ENCODE measurements at places on chromosomes 5 and 9. TPM values are rescaled to one million over a fixed set of nuclear protein-coding genes. Genes with fewer than 3 reads are reported as not detected.
A peak's percentile ranks its signal among the peaks of the same experiment; 100 is the strongest.

- no peaks in the 10 kb centered on the region for H3K4me1 ChIP-seq
- no peak overlapping the region for H3K4me3 ChIP-seq
- peaks cover 8% of the 10 kb centered on the region for H3K36me3 ChIP-seq
- no peak for DNase-seq
- H3K27ac ChIP-seq: no peak overlapping the region
These were observed 77.7 kb downstream of the STK10 start for GRCh38 chr5:172110260-172110815.

DNA sequence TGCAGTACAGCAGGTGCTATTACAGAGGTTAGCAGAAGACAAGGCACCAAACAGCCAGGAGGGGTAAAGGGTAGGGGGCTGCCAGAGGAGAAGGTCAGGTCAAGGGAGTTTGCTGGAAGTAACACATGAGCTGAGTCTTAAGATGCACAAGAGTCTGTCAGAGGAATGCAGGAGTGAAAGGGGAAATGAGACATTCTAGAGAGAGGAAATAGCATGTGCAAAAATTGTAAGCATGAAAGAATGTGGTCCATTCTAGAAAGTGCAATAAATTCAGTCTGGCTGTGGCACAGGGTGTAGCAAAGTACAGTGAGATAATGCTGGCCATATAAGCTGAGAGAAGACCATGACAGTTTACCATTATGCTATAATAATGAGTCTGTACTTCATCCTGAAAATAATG is 6.6 kb downstream of the GOLGA1 start:
- H3K4me3 ChIP-seq: no peak overlapping the region
- H3K27ac ChIP-seq: no peak overlapping the region

DNA sequence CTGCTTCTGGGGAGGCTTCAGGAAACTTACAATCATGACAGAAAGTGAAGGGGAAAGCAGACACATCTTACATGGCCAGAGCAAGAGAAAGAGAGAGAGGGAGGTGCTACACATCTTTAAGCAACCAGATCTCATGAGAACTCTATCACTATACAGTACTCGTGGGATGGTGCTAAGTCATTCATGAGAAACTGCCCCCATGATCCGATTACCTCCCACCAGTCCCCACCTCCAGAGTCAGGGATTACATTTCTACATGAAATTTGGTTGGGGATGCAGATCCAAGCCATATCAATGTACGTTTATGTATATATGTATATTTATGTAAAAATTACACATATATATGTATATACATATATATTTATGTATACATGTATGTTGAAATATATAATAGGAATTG is 54.4 kb upstream of the CCDC112 start:
- H3K4me3 ChIP-seq: no peak overlapping the region
- H3K27me3 ChIP-seq: no peaks in the 10 kb centered on the region
- no peak overlapping the region for H3K27ac ChIP-seq
- peaks cover 11% of the 10 kb centered on the region for H3K36me3 ChIP-seq
- DNase-seq: no peak

DNA sequence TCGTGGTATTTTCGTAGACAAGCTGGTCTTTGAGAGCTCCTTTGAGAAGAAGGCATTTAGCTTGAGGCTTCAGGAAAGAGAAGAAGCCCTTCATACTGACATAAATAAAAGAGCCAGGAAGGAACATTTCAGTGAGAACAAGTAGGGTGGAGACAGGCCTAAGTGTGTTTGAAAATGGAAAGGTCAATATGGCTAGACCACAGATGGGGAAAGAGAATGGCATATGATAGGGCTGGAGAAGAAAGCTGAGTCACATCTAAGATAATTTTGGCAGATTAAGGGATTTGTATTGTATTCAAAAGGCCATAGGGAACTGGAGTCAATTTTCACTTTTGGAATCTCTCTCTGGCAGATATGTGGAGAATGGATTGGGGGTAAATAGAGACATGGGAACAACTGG is 374.9 kb downstream of the TMEM38B start:
- no peaks in the 10 kb centered on the region for H3K36me3 ChIP-seq
- DNase-seq: no peak
- H3K27me3 ChIP-seq: no peaks in the 10 kb centered on the region

DNA sequence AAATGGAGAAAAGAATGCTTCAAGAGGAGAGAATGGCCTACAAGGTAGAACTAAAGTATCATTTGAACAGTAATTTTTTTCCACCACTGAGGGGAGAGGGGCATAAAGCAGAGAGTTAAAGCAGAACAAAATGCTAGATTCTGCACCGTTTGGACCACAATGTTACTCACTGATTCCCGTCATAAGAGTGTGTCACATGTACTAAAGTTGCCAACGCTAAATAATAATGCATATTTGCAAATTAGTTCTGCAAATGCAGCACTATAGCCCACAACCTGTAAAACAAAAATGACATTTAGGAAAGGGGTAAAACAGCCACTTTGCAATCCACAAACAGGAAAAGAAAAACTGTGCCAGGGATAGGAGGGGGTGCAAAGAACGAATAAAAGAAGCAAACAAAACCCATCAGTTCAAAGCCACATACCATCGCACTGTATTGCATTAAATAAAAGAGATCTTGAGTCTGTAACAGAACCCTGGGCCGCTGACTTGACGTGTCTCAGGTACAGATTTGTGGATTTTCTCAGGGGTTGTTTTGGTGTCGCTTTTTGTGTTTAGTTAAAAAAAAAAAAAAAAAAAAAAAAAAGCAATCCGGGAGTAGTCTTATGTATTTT is 7.7 kb upstream of the NFIB start:
- H3K4me1 ChIP-seq: peaks cover 8% of the 10 kb centered on the region
- no peaks in the 10 kb centered on the region for H3K27me3 ChIP-seq
- H3K36me3 ChIP-seq: no peaks in the 10 kb centered on the region
- peak overlapping the region; percentile 86 for H3K4me3 ChIP-seq

Gene COL5A1
- total RNA-seq: 9.5 TPM

Gene ANKRD34B
- 0.72 TPM for total RNA-seq

Measured in H9 (cell line).